ENCODE measurements at places on chromosomes 2 and 18.
A peak's percentile ranks its signal among the peaks of the same experiment; 100 is the strongest.

GRCh38 chr18:10060469-10060782 lies 146.6 kb downstream of the VAPA start:
- no peak for DNase-seq

DNA sequence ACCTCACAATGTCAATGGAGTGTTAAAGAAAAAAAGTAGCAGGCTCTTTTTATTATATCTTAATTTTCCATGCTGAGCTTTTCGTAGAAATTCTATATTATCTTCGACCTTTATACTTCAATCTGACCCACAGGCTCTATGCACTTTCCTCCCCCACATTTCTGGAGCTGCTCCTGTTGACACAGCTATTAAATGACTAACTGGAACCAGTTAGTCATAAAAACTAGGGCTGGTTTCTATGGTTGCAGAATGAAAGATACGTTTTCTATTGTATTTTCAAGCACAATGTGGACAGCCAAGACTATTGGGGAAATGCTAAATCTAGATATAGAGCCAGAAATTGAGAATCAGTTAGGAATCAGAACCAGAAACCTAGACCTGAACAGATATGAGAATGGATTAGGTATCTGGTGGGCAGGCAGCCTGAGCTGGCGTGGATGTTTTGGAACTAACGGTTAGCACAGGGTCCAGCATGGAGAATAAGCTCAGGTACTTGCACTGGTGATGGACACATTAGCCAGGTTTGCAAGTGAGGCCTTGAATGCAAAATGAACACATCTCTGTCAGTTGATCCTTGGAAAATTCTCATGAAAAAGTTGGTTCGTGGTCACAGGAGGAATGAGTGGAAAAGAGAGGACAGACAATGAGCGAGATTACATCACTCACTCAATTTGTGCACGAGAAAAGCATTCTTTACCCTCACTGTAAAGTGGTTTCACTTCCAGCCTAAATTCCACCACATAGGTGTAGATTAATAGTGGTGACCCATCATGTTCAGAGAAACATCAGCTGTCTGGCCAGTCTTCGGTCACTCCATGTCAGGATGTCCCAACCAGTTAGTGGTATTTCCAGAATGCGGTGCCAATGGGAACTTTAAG lies 144.6 kb upstream of the EPHA4 start:
- no peak for DNase-seq

DNA sequence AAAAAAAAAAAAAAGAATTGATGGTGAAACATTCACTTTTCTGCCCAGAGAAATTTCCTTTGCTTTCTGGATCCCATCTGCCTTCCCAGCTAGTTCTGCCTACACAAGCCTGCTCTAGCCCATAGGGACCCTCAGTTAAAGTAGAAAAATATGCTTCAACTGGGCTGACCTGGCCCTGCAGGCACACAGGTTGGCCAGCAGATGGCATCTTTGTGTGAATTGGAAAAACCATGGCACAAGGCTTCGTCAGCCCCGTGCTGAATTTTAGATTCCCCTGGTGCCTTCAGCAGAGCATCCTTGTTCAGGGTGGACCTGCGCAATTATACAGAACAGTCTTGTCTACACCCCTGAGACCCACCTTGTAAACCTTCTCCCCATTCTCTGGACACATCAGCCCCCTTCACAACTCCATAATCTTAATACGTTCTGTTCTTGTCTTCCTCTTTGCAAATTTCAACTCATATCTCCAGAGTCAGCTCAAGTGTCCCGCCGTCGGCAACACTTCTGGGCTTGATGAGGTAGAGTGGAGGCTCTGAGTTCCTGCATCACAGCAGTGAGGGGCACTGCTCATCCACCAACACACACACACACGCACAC lies 114.5 kb downstream of the INSIG2 start:
- DNase-seq = no peak

DNA sequence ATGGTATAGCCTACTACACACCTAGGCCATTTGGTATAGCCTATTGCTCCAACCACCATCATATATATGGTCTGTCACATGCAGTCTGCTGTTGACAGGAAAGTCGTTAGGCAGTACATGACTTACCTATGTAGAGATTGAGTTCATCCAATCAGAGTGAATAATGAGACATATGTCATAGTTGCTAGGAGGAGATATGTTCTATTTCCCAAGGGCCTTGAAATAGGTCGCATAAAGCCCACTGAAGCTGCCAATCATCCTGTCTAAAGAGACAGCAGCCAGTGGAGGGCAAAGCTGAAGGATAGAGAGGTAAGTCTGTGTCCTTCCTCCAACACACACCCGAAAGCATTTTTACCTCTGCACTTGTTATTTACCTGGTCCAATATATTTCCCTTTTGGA lies 263.4 kb downstream of the PTPRM start:
- DNase-seq = no peak

- no peak for DNase-seq
Measured at GRCh38 chr2:234816491-234816890, 135.3 kb upstream of the SH3BP4 start.

DNA sequence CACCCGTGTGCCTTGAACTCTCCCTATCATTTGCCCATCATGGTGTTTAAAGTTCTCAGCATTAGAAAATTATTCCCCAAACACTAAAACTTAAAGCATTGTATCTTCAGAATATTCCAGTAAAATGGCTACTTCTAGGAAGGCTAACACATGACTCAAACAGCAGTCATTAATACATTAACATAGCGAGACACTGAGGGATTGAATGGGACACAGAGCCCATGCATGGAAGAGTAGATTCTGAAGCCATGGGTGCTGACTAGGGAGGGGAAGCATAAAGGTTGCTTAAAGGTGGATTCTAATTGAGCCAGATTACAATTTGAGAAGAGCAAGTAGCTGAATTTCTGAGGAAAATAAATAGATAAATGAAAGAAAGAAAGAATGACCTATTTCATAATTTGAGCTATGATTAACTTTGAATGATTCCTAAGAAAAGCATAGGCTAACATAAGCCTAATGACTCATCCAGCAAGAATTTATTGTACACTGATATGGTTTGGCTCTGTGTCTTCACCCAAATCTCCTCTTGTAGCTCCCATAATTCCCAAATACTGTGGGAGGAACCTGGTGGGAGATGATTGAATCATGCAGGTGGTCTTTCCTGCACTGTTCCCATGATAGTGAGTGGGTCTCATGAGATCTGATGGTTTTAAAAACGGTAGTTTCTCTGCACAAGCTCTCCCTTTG lies 79.8 kb upstream of the PIK3C3 start:
- no peak for DNase-seq

DNA sequence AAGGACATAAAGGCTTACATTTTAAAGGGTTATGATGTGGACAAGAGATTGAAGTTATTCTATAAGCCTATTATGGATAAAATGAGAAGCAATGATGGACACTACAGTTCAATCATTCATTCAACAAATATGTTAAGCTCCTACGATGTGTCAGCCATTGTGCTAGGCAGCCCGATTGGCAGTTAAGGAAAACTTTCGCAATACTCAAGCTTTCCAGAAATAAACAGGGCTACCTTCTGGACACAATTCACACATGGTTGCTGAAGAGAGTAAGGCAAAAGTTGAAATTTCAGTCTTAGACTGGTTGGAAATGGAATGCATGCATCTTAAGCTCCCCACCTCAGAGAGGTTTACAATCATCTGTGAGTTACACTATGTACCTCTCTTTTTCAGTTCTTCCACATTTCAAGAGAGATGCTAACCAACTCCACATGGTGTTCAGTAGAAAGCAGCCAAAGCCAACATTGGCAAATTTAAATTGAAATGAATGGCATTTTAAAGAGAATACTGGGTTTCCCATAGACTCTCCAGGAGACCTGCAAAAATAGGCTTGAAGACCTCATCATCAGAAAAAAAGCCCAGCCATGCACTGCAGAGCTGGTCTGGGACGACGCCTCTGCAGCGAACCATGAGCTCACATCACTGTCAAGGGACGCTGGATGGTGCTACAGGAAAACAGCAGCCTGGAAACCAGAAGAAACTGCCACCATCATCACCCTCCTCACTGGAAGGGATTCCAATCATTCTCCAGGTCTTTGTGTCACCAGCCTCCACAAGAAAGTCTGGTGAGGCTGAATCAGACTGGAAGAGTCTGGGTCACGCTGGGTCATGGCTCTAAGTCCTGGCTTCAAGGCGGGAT lies 276.3 kb downstream of the AFF3 start:
- DNase-seq = no peak

GRCh38 chr2:164896634-164897355 lies 55.2 kb upstream of the COBLL1 start:
- no peak for DNase-seq

GRCh38 chr2:168722592-168722991 lies 79.8 kb upstream of the NOSTRIN start:
- no peak for DNase-seq

DNA sequence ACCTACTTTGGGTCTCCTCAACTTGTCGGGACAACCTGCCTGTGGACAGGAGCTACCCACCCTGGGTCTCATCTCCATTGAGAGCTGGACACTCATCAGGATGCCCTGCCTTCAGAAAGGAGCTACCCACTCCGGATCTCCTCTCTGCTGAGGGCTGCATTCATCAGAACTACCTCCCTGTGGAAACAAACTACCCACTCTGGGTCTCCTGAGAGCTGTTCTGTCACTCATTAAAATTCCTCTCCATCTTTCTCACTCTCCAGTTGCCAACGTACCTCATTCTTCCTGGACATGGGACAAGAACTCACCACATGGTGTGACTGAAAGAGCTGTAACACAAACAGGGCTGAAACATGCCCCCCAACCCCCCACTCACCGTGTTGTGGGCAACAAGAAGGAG lies 22.5 kb upstream of the UBE2F start:
- no peak for DNase-seq

- no peak for DNase-seq
Measured at GRCh38 chr2:192559587-192559986, 364.9 kb upstream of the TMEFF2 start.

DNA sequence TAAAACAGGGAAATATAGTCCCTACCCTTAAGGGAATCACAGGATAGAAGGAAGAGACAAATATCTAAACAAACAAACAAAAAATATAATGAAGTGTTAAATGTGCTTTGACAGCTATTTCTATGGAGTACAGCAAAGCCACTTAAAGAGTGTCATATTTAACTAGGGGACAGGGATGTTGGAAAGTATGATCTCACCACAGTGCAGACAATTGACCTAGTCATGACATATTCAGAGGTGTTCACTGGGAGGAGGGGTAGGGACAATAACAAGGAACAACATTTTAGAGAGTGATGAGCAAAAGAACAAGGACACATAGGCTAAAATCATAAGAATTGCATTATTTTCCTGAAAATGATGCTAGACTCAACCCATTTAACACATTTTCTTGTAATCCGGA lies 107.5 kb downstream of the TMEM163 start:
- DNase-seq = no peak

DNA sequence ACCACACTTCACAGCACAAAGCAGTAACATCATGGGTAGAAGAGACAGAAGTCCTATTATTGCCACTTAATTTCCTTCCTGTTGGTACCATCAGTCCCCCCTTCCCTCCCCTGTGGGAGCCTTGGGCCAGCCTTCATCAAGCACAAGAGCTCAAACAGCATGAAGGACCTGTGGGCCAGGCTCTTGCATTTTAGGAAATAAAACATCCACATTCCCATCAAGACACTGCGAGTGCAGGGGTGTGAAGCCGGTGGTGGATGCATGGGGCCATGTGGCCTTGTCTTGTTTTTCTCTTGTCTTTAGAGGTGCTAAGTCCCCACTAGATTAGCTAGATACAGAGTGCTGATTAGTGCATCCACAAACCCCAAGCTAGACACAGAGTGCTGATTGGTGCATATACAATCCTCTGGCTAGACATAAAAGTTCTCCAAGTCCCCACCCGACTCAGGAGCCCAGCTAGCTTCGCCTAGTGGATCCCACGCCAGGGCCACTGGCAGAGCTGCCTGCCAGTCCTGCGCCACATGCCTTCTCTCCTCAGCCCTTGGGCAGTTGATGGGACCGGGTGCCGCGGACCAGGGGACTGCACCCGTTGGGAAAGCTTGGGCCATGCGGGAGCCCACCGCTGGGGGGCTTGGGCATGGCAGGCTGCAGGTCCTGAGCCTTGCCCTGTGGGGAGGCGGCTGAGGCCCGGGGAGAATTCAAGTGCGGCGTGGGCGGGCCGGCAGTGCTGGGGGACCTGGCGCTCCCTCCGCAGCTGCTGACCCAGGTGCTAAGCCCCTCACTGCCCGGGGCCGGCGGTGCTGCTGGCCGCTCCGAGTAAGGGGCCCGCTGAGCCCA lies 14.7 kb upstream of the PXDN start:
- no peak for DNase-seq

GRCh38 chr18:60865801-60866200 lies 467.4 kb upstream of the CDH20 start:
- no peak for DNase-seq

- no peak for DNase-seq
Measured at GRCh38 chr2:1265454-1265853, 147.8 kb upstream of the TPO start.

- DNase-seq = no peak
Measured at GRCh38 chr2:24919037-24919505, 966 bp downstream of the ADCY3 start.

DNA sequence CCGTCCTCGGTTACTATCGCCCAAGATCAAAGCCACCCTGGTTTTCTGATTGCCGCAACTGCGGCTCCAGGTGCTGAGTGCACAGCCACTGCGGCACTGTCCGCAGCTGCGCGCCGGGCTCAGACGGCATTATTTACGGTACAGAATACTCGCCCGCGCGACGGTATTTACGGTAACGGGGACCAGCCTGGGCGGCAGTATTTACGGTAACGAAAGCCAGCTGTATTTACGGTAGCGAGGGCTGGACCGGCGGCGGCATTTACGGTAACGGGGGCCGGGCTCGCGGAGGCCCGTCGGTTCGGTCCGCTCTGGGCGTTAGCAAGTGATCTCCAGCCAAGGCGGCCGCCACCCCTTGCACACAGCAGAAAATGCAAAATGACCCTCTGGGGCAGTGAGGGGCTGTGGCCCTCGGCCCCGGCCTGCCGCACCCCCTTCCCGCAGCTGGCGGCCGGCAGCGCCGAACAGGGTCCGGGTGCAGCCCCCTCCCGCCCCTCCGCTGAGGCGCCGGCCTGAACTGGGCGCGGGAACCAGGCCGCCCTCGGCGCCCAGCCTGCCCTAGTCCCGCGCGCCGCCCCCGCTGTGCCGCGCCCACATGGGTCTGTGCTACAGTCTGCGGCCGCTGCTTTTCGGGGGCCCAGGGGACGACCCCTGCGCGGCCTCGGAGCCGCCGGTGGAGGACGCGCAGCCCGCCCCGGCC lies at the start of gene GNAL:
Gene GNAL (plus strand): TSS at position 293 of the 697 bp plus-strand sequence. CDS start 300 bp downstream, at position 593.
- peak; percentile 19 for DNase-seq

GRCh38 chr2:99081891-99082290 lies 59.6 kb upstream of the C2orf15 start:
- no peak for DNase-seq

DNA sequence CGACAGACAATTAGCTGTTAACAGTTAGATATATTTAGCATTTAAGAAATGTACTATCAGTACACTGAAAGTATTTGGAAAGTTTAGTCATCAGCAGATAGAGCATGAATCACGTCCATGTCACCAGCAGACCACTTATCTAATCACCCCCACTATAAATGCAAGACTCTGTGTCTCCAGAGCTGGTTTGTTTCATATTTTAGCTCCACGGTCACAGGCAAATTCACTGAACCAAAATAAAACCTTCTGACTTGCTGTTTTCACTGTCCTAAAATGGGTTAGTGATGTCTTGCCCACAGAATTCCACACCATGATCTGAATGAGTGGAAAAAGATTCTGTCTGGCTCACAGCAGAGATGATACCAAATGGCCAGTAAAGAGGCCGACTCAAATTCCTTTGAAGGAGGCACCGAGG lies 64.9 kb downstream of the CDH2 start:
- DNase-seq = no peak
